Stomach (tissue), 19 donors: ENCODE measurements at places on chromosomes 16 and 17. TPM values are rescaled to one million over a fixed set of nuclear protein-coding genes. Genes with fewer than 3 reads are reported as not detected.

The CFAP97D1 gene
- total RNA-seq, result not detected

The CD68 gene
- total RNA-seq, result 13.0 TPM

DNA sequence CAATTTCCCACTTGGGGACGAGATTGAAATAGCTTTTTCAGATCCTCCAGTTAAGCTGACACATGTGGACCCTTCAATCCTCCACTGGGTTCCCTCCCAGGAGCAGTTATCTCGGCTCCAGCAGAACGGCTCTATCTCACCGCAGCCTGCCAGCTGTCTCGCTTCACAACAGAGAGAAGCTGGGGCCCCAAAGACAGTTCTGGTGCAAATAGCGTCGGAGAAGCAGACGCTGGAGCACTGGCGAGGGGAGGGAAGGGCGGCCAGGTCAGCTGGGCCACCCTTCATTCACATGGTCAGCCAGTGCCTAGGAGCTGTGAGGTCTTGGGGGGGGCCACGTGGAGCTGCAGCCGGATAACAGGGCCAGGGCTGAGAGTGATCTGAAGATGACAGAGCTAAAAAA lies 141.3 kb upstream of the SDK2 start:
- H3K4me3 ChIP-seq, result no peak overlapping the region
- peaks cover 17% of the 10 kb centered on the region for H3K4me1 ChIP-seq
- no peaks in the 10 kb centered on the region for H3K36me3 ChIP-seq
- no peak for DNase-seq

- DNase-seq, result peak; percentile 60
- H3K36me3 ChIP-seq, result peaks cover 87% of the 10 kb centered on the region
- no peak overlapping the region for H3K4me3 ChIP-seq
Observed at GRCh38 chr17:42667088-42667951, 8.2 kb downstream of the TUBG2 start.

DNA sequence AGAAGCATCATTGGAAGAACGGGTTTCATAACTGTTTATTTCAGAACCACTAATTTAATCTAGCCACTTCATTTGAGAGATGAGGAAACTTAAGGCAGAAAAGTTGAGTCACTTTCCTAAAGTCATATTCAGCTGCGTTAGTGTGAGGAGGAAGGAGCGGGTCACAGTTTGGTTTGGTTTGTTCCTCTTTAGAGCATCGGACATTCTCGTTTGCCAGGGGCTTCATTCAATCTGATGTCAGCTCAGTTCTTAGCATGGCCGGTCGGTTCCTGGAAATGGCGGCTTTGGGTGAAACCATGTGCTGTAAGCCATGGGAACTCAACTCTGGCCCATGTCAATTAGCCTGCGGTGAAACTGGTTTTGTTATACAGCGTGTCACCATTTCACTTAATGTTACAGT lies 186.5 kb downstream of the LGALS9B start:
- peaks cover 3% of the 10 kb centered on the region for H3K4me1 ChIP-seq
- no peaks in the 10 kb centered on the region for H3K36me3 ChIP-seq
- no peak for DNase-seq
- no peaks in the 10 kb centered on the region for H3K27me3 ChIP-seq
- H3K27ac ChIP-seq, result no peak overlapping the region

The IL21R gene
- total RNA-seq, result 0.73 TPM

DNA sequence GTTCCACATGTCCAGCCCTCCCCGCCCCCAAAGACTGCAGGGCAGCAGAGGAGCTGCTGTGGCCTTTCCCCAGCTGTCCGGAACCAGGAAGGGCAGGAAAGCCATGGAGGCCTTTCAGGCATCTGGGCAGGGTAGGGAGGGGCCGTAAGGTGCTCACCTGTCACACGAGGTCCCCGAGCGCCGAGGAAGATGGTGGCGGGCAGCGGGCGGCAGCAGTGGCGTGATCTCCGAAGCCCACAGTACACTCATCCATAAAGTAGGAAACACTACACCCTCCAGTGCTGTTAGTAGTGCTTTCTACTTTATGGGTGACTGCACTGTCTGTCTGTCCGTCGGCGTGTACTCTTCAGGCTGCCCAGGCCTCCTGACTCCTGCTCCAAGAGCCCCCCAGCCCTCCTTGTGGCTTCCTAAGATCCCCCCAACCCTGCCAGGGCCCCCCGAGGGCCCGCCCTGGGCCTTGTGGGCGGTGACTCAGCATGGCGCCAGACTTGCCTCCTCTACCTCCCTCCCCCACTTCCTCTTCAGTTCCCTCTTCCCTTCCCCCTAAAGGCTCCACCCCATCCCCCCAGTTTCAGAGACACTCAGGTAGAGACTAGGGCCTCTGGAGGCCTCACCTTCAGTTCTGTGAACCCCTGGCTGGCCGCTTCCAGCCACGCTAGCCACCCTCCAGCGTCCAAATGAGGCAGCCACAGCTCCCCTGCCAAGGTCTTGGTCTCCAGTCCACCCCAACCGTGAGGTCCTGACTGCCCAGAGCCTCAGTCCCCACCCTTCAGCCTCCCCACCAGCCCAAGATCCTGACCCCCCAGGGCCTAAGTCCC lies 2.6 kb upstream of the TSPOAP1 start:
- H3K4me1 ChIP-seq, result peaks cover 8% of the 10 kb centered on the region
- peak overlapping the region; percentile 69 for H3K27ac ChIP-seq
- no peaks in the 10 kb centered on the region for H3K27me3 ChIP-seq
- no peaks in the 10 kb centered on the region for H3K36me3 ChIP-seq
- peak overlapping the region; percentile 57 for H3K4me3 ChIP-seq
- DNase-seq, result peak; percentile 45

DNA sequence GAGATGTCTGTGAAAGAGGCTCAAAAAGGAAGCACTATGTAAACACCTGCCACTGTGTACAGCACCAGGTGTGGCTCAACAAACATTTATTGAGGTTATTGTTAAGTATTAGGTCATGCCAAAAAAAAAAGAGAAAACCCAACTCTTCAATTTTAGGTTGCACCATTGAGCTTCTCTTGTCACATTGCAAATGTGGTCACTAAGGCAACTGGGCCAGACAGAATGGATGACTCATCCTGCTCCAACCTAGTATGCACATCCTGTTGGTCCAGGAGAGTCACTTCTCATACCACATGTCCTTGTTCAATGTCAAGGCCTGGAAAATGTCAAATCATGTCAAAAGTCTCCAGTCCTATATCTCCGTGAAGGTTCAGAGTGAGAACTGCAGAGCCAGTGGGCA lies 25.0 kb downstream of the HOXB1 start:
- no peak overlapping the region for H3K4me3 ChIP-seq
- no peaks in the 10 kb centered on the region for H3K27me3 ChIP-seq

- H3K4me3 ChIP-seq, result no peak overlapping the region
- peaks cover 7% of the 10 kb centered on the region for H3K4me1 ChIP-seq
- no peak for DNase-seq
- H3K36me3 ChIP-seq, result peaks cover 98% of the 10 kb centered on the region
- no peaks in the 10 kb centered on the region for H3K27me3 ChIP-seq
Observed at GRCh38 chr16:85078226-85078625, 34.0 kb downstream of the CIBAR2 start.

GRCh38 chr16:85182774-85183173 lies 70.5 kb upstream of the CIBAR2 start:
- no peak overlapping the region for H3K4me3 ChIP-seq
- no peaks in the 10 kb centered on the region for H3K27me3 ChIP-seq
- no peak overlapping the region for H3K27ac ChIP-seq
- no peaks in the 10 kb centered on the region for H3K4me1 ChIP-seq

GRCh38 chr16:8966817-8967131 lies 3.1 kb upstream of the USP7 start:
- no peak for DNase-seq
- H3K27ac ChIP-seq, result no peak overlapping the region
- H3K4me1 ChIP-seq, result peaks cover 11% of the 10 kb centered on the region
- no peaks in the 10 kb centered on the region for H3K27me3 ChIP-seq
- no peaks in the 10 kb centered on the region for H3K36me3 ChIP-seq

The FZD2 gene
- not detected for total RNA-seq

GRCh38 chr16:11395008-11395948 lies 50.0 kb downstream of the RMI2 start:
- no peak overlapping the region for H3K27ac ChIP-seq
- peaks cover 10% of the 10 kb centered on the region for H3K4me1 ChIP-seq
- no peaks in the 10 kb centered on the region for H3K27me3 ChIP-seq
- H3K4me3 ChIP-seq, result no peak overlapping the region
- DNase-seq, result no peak
- no peaks in the 10 kb centered on the region for H3K36me3 ChIP-seq

DNA sequence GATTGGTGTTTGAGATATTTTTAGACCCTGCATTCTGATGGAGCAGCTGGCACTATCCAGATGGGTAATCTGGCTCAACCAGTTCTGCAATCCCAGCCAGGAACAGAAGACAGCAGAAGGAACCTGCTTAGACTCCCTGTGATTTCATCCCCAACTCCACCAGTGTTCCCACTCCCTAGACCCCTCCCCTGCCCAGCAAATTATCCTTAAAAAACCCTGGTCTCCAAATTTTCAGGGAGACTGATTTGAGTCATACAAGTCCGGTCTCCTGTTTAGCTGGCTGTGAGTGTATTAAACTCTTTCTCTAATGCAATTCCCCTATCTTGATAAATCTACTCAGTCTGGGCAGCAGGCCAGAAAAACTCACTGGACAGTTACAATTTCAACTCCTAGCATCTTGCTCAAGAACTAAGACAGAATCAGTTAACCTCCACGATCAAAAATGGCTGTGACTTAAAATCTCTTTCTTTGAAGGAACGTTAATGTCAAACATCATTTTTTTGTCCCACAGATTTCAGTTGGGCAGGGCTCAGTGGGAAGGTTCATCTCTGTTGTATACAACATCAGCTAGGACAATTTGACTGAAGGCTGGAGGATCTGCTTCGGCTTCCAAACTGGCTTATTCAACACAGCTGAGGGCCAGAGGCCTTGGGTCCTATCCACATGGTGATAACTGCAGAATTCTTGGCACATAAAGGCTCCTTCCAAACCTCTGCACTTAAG lies 4.9 kb upstream of the RBL2 start:
- no peaks in the 10 kb centered on the region for H3K4me1 ChIP-seq
- no peaks in the 10 kb centered on the region for H3K27me3 ChIP-seq
- H3K4me3 ChIP-seq, result no peak overlapping the region
- no peak overlapping the region for H3K27ac ChIP-seq
- peak; percentile 55 for DNase-seq

GRCh38 chr16:57123216-57123973 lies 31.0 kb downstream of the CPNE2 start:
- H3K27ac ChIP-seq, result no peak overlapping the region
- H3K4me1 ChIP-seq, result no peaks in the 10 kb centered on the region
- H3K4me3 ChIP-seq, result no peak overlapping the region
- no peak for DNase-seq
- H3K27me3 ChIP-seq, result no peaks in the 10 kb centered on the region

DNA sequence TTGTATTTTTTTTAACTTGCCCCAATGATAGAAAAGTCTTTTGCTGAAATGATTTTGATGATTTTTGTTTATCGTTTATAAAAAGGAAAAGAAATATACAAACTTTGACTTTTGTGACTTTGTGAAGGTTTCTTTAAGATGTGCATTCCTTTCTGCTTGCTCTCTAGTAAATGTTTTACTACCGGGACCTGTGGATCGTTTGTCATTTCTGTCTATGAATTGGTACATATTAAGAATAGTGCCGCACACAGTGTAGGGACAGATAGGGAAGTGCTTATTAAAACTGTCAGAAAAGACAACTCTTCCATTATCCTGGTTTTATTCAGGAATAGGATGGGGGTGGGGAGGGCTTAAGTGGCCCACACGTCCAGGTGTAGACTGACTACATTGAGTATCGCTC lies 8.1 kb upstream of the PSMC5 start:
- no peaks in the 10 kb centered on the region for H3K27me3 ChIP-seq
- H3K36me3 ChIP-seq, result peaks cover 100% of the 10 kb centered on the region
- H3K4me1 ChIP-seq, result peaks cover 14% of the 10 kb centered on the region
- DNase-seq, result no peak
- H3K27ac ChIP-seq, result peak overlapping the region; percentile 72
- H3K4me3 ChIP-seq, result no peak overlapping the region

DNA sequence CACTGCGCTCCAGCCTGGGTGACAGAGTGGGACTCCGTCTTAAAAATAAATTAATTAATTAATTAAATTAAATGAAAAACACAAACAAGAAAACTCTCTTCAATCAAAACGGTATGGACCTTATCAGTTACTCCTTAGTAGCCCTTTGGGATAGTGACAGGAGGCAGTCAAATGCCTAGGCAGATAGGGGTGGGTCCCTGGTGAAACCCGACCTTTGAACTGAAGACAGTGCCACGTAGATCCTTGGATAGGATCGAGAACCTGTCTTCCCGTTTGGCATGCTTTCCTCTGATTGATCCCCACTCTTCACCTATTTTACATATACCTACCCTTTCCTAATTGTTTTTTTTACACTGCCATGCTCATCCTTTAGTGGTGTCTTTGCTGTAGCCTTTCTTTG lies 22.2 kb upstream of the DHRS7B start:
- H3K4me1 ChIP-seq, result no peaks in the 10 kb centered on the region
- no peak overlapping the region for H3K27ac ChIP-seq
- H3K4me3 ChIP-seq, result no peak overlapping the region
- H3K27me3 ChIP-seq, result no peaks in the 10 kb centered on the region
- DNase-seq, result no peak
- no peaks in the 10 kb centered on the region for H3K36me3 ChIP-seq

DNA sequence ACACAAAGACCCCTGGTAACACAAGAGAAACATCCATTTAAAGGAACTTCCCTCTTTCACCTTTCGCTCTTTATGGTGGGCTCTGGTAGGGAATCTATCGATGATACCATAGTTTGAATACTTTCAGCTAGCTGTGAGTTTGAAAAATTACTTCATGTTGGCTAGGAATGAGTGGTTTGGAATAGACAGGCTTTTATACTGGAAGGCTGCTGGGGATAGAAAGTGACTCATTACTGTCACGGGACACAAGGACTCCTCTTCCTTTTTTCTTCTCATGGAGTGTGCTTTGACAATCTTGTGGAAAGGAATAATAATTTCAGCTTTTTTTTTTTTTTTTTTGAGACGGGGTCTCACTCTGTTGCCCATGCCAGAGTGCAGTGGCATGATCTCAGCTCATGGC lies 76.9 kb downstream of the CYB561 start:
- no peaks in the 10 kb centered on the region for H3K36me3 ChIP-seq
- no peak for DNase-seq
- no peaks in the 10 kb centered on the region for H3K4me1 ChIP-seq
- H3K27me3 ChIP-seq, result no peaks in the 10 kb centered on the region
